ENCODE measurements at places on chromosomes 4 and X.

- no peak for DNase-seq
These were observed 21.0 kb downstream of the PDK3 start for GRCh38 chrX:24485976-24486680.

GRCh38 chr4:7828011-7828720, 111.5 kb downstream of the AFAP1 start:
- no peak for DNase-seq

DNA sequence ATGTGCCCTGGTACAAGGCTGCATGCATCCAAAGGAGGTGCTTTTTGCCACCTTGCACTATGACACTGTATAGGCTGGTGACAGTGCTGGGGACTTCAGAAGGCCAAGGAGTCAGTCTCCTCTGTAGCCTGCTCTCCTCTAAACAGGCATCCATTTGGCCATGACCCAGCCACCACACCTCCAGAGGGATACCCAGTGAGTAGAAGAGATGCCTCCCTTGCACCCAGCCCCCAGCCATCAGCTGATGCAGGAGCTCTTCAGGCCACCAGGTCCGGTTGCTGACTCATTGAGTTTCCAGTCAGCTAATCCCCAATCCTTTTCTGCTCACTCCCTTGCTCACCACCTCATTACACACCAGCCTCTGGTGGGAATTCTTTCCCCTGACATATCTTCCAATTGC, 99.8 kb downstream of the PJA1 start:
- no peak for DNase-seq

GRCh38 chr4:144645102-144645630, 790 bp upstream of the HHIP start:
- no peak for DNase-seq

DNA sequence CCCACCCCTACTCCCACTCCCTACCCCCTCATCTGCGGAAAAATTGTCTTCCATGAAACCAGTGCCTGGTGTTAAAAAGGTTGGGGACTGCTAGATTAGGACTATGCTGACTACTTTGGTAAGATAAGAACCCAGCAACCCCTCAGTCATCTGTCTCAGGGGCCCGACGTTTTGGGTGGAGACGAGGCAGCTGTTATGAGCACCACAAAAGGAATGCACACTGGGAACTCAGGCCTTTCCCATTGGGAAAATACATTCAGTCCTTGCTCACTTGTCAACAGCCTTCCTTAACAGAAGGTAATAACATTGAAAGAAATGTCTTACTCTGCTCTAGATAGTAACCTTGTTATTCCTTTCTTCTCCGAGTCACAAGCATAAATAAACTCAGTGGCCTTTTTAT, 310.8 kb downstream of the AFF2 start:
- no peak for DNase-seq

DNA sequence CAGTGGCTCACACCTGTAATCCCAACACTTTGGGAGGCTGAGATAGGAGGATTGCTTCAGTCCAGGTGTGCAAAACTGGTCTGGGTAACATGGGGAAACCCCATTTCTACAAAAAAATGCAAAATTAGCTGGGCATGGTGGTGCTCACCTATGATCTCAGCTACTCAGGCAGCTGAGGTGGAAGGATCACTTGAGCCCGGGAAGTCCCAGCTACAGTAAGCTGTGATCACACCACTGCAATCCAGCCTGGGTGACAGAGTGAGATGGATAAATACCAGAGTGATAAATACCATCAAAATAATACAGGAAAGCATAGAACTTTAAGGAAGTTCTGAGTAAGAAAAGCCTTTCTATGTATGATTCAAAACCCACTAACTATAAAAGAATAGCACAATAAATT, 52.8 kb downstream of the LRBA start:
- DNase-seq, result no peak

DNA sequence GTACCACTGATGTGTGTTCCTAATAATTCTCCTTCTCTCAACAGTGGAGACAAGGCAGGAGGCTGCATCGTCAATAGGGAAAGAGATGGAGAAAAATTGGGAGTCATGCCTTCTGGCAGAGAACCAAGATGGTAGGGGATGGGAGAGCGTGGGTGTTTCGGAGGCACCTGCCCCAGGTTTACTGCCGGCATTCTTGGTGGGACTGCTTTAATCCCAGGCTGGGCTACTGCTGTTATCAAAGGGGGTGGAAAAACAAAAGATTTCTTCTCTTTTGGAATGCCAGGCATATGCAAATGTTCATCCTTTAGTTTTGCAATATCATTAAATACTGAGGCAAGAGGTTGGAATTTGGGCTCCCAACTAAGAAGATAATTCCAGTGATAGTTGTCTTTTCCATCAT, 257.0 kb downstream of the DCHS2 start:
- DNase-seq, result no peak

DNA sequence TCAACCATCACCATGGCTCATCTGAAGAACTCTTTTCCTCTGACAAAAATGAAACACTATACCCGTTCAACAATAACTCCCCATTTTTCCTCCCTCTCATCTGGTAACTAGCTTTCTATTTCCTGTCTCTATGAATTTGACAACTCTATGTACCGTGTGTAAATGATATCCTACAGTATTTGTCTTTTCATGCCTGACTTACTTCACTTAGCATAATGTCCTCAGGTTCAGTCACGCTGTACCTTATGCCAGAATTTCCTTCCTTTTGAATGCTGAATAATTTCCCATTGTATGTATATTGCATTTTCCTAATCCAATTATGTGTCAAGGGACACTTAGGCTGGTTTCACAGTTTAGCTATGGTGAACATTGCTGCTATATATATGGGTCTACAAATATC, 18.2 kb downstream of the MAGEA9 start:
- no peak for DNase-seq

- no peak for DNase-seq
These were observed 42.3 kb upstream of the FAM241A start for GRCh38 chr4:112102875-112103370.

DNA sequence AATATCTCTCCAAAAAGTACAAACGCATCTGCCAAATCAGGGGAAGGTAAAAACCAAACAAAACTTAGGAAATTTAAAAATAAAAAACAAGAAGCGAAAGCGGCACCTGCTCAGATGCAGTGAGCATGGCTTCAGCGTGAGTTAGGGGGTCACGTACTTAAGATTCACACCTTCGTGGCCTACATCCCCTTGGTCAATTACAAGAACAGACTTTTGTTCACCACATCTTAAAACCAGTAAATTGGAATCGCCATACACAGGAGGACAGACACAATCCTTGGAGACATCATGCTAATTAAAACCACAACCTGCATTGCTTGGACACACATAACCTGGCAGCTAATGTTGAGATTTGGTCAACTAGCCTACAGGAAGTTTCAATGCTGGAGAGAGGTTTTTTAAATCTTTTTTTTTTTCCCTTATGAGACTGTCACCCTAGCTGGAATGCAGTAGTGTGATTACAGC, 12.5 kb upstream of the SEL1L3 start:
- no peak for DNase-seq

- no peak for DNase-seq
These were observed at the start of gene BEND2 for GRCh38 chrX:18220786-18221185. Gene BEND2 (minus strand): TSS chrX:18220886. CDS start chrX:18220750, 136 bp downstream.

GRCh38 chr4:11869191-11869870, 440.6 kb upstream of the HS3ST1 start:
- no peak for DNase-seq

GRCh38 chrX:149720021-149720689, 8.3 kb downstream of the MAGEA11 start:
- no peak for DNase-seq

DNA sequence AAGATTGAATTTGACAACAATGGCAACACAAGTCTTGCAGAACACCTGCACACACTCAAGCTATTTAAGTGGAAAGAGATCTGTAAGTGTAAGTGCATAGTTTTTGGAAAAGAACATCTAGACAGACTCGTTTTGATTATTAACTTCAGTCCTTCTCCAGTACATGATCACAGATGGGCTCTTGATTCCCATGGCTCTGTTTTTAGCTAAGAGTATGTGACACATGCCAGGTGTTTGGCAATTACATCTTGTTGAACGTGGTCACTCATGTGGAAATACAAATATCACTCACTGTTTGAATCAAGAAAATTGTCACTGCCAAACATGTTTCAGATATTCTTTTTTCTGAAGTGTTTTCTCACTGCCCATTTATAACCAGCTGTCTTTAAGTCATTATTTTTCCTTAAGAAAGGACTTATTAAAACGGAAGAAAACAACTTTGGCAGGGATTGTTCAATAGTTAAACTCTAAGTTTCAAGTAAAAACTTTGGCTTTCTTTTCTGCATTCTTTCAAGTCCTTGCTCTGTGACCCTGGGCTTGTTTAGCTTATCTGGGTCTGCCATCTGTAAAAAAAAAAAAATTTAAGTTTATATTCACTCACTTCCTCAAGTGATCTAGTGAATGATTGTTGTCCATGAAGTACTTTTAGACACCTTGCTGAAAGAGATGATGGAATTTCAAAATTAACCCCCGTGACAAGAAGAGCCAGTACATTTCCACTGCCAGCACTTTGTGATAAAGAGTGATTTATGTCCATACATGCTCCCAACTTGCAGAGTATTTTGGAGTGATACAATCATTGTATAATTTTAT, 125.4 kb downstream of the ATXN3L start:
- DNase-seq, result no peak

Measured in right lobe of liver (tissue), 6 donors.